Stimulated activated naive CD8-positive, alpha-beta T cell treated with anti-CD3 and anti-CD28 coated beads, Interleukin-15, amount 100 ng/mL, for 72 hours (primary cell): ENCODE measurements at places on chromosomes 6 and 20.

DNA sequence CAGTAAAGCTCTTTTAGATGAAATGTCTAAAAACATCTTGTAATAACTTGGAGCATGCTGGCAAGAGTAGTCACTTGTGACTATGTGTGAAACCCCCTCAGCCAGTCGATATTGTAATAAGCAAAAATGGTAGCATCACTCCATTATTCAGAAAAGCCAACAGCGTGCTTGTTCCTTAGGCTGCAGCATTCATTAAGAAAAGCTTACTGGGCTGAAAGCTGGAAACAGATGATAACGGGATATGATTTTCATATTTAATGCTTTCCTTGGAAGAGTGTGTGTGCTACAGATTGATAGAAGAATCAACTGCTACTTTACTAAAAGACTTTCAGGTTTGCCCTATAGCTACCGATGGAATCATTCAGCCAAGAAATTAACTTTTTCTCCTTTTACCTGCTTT lies 20.3 kb downstream of the KIZ start:
- no peak for DNase-seq

DNA sequence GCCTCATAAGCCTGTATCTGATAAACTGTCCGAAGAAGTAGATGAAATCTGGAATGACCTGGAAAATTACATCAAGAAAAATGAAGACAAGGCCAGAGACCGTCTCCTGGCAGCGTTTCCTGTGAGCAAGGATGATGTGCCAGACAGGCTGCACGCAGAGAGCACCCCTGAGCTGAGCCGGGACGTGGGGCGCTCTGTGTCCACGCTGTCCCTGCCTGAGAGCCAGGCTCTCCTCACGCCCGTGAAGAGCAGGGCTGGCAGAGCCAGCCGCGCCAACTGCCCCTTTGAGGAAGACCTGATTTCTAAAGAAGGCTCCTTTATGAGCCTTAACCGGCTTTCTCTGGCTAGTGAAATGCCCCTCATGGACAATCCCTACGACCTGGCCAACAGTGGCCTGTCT lies 33.9 kb upstream of the MTHFD1L start:
- no peak for DNase-seq

GRCh38 chr20:36071848-36072247 lies 82.7 kb upstream of the EPB41L1 start:
- DNase-seq: no peak

- no peak for DNase-seq
These were observed 13.9 kb downstream of the JAG1 start for GRCh38 chr20:10659651-10660601.

DNA sequence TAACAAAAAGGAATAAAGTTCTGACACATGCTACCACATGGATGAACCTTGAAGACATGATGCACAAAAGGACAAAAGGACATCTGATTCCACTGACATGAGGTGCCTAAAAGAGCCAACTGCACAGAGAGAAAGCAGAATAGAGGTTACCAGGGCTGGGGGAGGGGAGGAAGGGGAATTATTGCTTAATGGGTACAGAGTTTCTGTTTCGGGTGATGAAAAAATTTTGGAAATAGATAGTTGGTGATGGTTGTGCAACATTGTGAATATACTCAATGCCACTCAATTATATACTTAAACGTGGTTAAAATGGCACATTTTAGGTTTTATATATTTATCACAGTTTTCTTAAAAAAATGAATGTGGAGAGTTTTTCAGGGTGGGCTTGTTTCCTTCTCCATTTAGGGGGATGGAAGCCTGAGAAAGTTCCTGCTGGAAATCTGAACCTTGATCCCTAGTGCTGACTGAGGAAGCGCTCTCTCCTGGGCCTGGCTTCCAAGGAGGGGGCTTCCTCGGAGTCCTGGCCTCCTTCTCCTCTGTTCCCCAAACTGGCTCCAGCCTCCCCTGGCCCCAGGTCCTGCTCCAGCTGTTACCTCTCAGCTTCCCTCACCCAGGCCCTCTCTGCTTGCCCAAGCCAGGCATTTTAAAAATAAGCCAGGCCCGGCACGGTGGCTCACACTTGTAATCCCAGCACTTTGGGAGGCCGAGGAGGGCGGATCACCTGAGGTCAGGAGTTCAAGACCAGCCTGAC lies 79.2 kb downstream of the NOL4L start:
- DNase-seq: no peak

DNA sequence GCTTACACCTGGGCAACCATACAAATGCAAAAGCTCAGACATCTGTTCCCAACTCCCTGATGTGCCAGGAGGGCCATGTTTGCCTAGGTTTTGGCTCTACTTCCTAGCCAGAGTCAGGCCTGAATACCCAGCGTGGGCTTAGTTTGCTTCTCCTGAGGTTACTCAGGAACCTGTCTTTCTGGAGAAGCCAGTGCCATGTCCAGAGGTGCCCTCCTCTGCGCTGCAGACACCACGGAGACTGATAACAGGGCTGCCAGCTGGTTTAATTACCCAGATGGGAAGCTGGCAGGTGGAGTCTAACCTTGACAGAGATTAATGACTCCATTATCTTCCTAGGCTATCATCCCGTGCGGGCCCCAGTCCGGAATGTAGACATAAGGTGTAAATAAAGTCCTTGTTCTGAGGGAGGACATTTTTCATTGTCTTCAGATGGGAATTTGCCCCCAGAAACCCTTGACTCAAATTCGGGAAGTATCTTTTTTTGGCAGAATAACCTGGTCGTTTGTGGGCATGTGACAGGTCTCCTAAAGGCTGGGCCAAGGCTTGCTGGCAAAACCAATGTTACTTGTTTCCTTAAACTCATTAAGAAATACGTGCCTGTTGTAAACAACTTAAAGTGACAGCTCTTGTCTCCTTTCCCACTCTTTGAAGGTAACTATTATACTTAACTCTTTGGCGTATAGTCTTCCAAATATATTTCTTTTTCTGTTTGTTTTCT lies 29.2 kb upstream of the ZNFX1 start:
- no peak for DNase-seq

- DNase-seq: no peak
These were observed 148.3 kb downstream of the HACE1 start for GRCh38 chr6:104711371-104711770.
